Neural crest cell (in vitro differentiated cells): ENCODE measurements at places on chromosomes 5 and 9. TPM values are rescaled to one million over a fixed set of nuclear protein-coding genes. Genes with fewer than 3 reads are reported as not detected.

Gene LPAR1
- 10.2 and 11.3 TPM in 2 replicates for total RNA-seq

Gene PCAT7
- total RNA-seq = 7.4 and 8.6 TPM in 2 replicates

Gene CD180
- total RNA-seq = not detected in 2 replicates

Gene CARTPT
- not detected in 2 replicates for total RNA-seq

Gene PSAT1
- total RNA-seq = 164 and 166 TPM in 2 replicates

Gene MXD3
- 36.9 and 40.3 TPM in 2 replicates for total RNA-seq
